ENCODE measurements at places on chromosomes 16 and 17.

DNA sequence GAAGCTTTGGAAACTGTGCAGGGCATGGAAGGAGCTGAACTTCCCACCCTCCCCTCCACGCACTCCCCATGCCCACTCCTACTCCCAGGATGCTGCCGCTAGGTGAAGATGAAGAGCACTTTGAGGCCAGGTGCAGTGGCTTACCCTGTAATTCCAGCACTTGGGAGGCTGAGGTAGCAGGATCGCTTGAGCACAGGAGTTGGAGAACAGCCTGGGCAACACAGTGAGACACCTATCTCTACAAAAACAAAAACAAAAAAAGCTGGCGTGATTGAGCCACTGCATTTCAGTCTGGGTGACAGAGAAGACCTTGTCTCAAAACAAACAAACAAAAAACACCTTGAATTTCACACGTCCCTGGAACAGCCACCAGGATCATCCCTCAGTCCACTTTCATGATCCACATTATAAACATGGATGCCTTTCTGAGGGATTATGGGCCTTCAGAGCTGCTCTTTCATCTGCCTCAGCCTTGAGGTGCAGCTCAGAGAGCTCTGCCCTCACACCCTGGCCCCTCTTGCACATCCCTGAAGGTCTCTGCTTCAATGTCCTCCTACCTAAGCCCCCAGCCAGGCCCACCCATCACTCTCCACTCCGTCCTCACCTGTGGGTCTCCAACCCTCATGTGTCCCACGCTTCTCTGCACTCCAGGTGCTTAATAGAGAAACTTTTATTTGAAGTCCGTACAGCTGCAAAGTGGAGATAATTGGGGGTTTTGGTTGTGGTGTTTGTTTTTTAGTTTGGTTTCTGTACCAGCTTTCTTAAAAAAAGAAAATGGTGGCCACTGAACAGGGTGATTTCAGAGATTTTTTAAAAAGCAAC lies 25.8 kb downstream of the PHB1 start:
- no peak for DNase-seq

GRCh38 chr17:39223907-39224777 lies 1.6 kb downstream of the STAC2 start:
- no peak for DNase-seq

- DNase-seq, result no peak
Observed at GRCh38 chr16:85752511-85753420, 1.9 kb upstream of the C16orf74 start.

DNA sequence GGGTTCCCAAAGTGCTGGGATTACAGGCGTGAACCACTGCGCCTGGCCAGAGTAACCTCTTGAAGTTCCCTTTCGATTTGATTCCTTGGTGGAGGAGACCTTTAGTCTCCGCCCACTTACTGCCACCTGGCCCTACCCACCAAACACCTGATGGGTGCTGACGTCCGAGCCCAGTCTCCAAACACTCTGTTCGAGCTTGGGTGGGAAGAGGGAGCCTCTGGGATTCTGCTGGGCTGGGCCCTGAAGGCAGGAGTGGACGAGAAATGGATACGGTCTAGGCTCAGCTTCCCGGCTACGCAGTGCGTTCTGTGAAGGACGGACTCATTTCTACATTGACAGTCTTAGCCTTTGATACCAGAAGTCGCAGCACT lies 870 bp upstream of the ITGA3 start:
- DNase-seq, result peak; percentile 77

- DNase-seq, result no peak
Observed at GRCh38 chr16:4788489-4788889, 344 bp upstream of the SEPTIN12 start.

DNA sequence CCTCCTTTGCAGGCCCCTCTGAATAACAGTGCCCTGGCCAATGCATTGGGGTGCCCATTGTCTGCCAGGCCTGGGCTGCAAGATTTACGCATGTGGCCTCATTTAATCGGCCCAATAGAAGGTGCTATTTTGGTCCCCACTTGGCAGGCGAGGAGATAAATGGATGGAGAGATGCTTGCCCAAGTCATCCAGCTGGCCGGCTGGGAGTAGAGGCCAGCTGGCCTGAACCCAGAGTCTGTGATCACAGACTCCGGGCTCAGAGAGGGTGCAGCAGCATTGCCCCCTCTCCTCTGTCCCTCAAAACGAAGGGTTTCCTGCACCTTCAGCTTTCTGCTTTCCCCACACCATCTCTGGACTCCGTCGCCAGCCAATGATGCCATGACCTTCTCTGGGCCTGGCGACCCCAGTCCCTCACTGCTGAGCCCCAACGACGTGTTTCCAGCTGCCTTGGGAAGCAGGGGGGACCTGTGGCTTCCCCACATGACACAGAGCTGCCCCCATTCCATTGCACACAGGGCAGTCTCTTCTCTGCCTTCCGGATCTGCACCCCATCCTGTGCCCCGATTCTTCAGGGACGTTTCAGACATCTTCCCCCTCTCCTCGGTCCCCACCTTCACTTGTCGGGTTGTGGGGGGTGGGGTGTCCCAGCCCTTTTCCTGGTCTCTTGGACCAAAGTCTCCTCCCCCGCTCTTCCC lies 3.5 kb upstream of the ADGRG1 start:
- DNase-seq, result no peak

DNA sequence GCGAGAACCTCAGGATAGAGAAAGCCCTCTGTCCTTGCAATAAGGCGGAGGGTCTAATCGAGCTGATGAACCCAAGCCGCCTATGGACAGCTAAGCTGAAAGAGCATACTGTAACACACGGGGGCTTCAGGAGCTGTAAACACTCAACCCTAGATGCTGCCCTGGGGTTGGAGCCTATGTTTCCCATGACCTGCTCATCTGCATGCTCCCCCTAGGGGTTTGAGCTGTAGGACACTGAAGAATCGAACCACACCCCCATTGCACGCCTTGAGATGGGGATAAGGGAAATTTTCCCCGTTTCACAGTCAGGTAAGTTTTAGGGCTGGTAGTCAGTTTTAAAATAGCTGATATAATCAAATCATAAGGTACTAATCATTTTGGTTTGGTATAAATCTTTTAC lies 675.6 kb upstream of the CDH8 start:
- no peak for DNase-seq

DNA sequence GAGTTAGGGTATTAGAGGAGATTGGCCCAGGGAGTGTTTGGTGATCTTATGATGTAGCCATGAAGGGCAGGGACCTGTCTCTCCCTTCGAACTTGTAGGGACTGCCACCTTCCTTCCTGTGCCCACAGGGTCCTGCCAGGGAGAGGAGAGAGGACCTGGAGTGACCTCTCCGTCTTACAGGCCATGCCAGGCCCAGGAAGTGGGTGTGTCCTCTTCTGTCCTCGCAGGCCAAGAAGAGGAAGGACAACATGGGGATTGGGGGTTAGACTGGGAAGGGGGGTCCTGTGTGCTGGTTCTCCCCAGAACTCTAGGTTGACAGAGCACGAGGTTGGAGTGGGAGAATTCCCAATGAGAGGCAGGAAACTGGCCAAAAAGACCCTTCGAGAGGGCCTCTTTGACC lies 43.4 kb upstream of the TAC4 start:
- DNase-seq, result no peak

DNA sequence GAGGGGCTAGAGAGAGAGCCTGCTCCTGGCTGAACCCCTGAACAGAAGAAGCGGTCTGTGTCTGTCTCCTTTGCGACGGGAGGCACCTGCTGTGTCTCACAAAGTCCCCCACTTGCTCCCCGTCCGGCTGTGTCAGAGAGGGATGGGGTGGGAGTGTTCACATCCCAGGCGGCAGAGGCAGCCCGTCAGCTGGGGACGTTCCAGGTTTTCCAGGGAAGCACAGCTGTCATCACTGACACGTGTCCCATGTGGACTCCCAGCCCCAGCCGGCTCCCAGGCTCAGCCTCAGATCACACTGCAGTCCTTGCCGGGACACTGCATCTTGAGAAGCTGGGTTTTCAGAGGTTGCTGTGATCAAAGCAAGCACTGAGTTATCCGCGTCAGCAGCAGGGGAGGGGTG lies 1.6 kb downstream of the TELO2 start:
- no peak for DNase-seq

DNA sequence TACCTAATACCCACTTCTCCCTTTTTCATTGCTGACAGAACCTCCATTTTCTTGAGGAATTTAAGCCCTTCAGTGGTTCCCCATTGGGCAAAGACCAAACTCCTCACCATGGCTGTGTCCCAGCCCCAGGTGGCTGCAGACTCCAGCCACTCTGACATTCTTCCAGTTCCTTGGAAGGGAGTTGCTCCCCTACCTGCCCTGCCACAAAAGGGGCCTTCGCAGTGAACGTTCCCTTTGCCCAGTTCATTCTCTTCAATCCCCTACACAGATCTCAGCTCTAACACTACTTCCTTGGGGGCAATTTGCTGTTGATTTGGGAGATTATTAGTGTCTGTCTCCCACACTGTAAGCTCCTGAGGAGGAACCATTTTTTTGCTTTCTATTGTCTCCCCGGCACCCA lies 3.2 kb upstream of the AKTIP start:
- no peak for DNase-seq

- no peak for DNase-seq
Observed at GRCh38 chr17:19292377-19292711, 55.2 kb downstream of the EPN2 start.

GRCh38 chr17:1398931-1399678 lies 917 bp downstream of the YWHAE start:
- no peak for DNase-seq

DNA sequence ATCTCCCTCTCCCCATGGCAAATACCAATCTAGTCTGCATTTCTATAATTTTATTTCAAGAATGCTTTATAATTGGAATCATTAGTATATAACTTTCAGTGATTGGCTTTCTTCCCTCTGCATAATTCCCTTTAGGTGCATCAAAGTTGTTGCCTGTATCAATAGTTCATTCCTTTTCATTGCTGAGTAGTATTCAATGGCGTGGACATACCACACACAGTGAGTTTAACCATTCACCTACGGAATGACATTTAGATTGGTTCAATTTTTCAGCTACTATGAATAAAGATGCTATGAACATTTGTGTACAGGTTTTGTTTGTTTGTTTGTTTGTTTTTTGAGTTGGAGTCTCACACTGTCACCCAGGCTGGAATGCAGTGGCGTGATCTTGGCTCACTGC lies 9.7 kb downstream of the OTOA start:
- no peak for DNase-seq

GRCh38 chr17:74383141-74383540 lies 15.8 kb downstream of the GPR142 start:
- no peak for DNase-seq

- DNase-seq, result no peak
Observed at GRCh38 chr17:60165223-60165622, 15.4 kb downstream of the CA4 start.

DNA sequence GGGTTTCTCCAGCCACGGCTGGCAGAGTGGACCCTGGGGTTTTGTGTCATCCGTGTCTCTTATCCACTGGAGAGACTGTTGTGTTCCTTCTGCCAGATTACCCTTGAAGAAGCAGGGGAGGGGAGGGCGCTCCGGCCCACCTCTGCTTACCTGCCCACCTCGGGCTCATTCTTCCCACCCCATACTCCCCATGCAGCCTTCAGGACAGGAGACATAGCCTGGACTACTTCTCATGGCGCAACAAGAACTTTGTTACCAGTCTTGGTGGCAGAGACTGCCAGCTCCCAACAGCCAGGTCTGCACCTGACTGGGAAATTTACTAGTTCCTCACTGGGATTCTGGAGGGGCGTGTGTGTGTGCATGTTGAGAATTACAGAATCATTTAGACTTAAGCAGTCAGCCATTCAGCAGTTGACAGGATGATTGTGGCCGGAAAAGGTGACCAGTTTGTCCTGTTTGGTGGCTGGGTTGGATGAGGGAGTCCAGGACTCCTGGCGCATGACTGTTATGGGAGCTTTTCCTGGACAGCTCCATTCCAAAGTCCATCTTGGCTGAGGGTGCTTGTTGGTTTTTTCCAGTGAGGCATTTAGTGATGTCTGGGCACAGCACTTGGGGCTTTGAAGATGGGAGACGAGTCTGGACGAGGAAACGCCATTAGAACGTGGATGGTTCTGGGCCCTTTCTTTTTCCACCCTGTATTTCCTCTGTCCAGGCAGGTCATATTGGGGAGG lies 8.7 kb downstream of the GSE1 start:
- no peak for DNase-seq

GRCh38 chr17:2406271-2406902 lies 5.5 kb upstream of the MNT start:
- DNase-seq, result no peak

- no peak for DNase-seq
Observed at GRCh38 chr17:15278380-15278779, 13.3 kb upstream of the PMP22 start.

DNA sequence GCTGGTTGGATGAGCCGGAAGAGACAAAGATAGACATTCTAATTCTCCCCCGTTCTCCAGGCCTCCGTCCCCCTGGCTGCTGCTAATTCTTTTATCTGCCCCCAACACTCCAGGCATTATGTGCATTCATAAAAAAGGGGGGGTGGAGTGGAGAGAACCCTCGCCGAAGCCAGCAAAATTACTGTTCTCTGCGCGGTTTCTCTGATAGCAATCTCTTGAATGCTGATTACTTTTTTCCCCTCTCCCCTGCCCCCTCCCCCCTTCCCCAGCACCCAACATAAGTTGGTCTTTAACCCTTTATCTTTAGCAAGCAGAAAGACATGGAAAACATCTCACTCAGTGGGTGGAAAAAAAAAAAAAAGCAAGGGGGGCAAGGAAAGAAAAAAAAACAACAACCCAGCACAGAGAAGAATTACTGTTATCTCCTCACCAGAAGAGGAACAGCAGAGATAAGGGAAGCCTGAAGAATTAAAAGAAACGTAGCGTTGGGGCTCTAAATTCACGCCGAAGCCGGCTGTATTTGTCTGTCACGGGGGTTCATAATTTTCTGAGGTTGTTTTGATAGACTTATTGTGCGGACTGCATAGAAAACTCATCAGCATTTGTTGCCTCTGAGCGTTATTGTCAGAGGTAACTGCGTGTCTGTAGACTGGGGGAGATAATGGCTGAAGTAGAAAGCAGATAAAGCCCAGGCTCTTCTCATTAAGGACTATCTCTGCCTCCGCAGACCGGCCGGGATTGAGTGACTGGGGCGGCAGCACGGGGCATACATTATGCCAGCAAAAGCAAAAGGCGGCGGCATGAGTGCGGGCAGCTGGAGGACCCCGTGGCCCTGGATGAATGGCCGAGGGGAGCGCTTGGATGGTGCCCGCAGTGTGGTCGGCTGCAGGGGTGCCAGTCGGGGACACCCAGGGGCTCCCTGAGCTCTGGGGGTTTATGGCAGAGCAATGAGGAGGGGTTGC lies 126.9 kb downstream of the MRM1 start:
- DNase-seq, result no peak

GRCh38 chr16:89737341-89738071 lies 16.2 kb downstream of the ZNF276 start:
- no peak for DNase-seq

- DNase-seq, result no peak
Observed at GRCh38 chr17:68973098-68973846, 18.1 kb upstream of the ABCA8 start.

- DNase-seq, result no peak
Observed at GRCh38 chr16:58543685-58544084, 28.4 kb downstream of the SETD6 start.

DNA sequence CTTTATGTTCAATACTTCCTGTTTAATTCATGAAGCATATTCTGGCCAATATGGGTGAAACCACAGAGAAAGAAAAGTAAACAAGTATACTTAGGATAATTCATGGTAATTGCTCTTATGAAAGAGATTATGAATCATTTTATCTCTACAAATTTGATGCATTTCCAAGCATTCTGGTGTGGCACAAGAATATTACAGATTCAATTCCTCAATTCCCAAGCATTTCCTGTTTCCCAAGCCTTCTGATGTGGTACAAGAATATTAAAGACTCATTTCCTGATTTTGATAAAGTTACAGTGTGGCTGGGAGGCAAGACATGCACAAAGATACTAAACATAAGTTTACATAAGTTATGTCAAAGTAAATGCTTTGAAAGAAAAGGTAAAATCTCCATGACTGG lies 126.1 kb upstream of the NUDT7 start:
- no peak for DNase-seq

All from NCI-H748 treated with DMSO at 0.1 percent for 48 hours (cell line).